ENCODE measurements at places on chromosomes 5 and 9. TPM values are rescaled to one million over a fixed set of nuclear protein-coding genes. Genes with fewer than 3 reads are reported as not detected.

Gene OTULINL
- total RNA-seq = 6.5 TPM

Gene TOR1A
- 42.1 TPM for total RNA-seq

Gene CARD6
- 15.9 TPM for total RNA-seq

Gene BHMT
- total RNA-seq = not detected

DNA sequence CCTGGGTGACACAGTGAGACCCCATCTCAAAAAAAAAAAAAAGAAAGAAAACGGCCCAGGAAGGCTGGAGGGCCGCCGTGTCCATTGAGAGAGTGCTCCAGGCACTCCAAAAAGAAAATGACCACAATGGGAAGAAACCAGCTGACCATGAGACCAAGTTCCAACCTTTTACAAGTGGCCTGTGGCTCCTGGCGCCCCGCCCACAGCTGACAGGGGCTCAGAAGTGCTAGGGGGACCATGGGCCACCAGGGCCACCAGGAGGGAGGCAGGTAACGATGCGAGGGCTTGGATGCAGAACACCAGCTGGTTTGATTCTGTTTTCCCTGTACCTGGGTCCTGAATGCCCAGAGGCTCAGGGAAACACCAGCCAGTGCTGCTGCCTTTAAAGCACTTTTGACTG lies 34.6 kb downstream of the FXN start:
- peak; percentile 31 for DNase-seq

GRCh38 chr5:178314961-178315820 lies 82.6 kb upstream of the PHYKPL start:
- DNase-seq = peak; percentile 42

- no peak for DNase-seq
Observed at GRCh38 chr9:33130961-33131789, 36.0 kb downstream of the B4GALT1 start.

DNA sequence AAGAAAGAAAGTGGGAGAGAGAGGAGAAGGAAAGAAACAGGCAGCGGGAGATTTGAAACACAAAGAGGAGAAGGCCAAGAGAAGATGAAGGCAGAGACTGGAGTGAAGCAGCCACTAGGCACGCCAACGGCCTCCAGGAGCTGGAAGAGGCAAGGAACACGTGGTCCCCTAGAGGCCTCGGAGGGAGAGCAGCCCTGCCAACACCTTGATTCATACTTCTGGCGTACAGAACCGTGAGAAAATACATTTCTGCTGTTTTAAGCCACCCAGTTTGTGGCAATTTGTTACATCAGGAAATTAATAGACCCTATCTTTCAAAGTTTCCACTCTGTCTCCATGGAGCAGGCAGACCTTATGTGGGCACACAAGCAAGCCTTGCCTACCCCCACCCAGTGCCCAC lies 133.4 kb downstream of the ACTL7B start:
- no peak for DNase-seq

DNA sequence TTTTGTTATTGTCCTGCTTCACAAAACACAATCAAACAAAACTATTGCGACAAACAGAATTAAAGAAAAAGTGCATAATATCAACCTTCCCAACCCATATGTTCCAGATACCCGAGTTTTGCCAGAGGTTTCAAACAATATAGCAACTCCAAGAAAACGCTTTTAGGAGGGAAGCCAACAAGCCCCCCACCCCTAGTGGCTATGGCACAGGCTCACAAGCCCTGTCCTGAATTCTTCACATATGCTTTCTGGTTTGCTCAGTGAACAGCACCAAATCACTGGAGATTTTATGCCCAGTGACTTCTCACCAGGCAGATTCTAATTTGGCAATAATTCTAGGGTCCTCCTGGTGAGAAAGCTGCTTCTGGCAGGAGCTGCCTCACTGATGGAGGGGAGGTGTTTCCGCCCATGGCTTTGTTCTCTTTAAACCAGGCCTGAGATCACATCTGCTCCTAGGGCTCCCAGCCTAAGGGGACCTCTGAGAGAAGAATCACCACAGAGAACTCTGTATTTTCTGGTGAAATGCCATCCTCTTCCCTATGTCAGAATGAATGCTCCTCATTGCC lies 1982.4 kb downstream of the EFNA5 start:
- DNase-seq = no peak

- DNase-seq = peak; percentile 81
Observed at GRCh38 chr5:34686762-34687268, 30.7 kb downstream of the RAI14 start.

DNA sequence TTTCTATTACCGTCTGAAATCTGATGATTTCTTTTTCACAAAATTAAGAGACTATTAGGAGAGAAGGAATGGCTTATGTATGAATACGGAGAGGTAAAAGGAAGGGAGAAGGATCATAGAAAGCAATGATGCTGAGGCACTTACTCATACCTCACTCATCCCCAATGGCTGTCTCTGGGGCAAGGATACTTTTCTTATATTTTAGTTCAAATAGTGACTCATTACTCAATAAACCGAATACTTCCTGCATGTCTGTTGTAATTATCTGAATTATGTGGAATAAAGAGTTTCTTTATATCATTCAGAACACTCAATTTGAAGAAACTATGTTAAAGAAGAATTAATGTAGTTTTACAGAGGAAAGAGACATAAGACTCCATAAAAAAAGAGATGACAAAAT lies 284.5 kb upstream of the NUDT12 start:
- no peak for DNase-seq

Data from thyroid gland (tissue), 4 donors.